Stimulated activated CD4-positive, alpha-beta T cell treated with anti-CD3 and anti-CD28 coated beads, TNF-alpha, amount 100 ng/mL, for 24 hours (primary cell): ENCODE measurements at places on chromosomes 16 and 17.

- DNase-seq, result peak; percentile 50
Observed at GRCh38 chr16:31421587-31421986, 6.6 kb downstream of the COX6A2 start.

DNA sequence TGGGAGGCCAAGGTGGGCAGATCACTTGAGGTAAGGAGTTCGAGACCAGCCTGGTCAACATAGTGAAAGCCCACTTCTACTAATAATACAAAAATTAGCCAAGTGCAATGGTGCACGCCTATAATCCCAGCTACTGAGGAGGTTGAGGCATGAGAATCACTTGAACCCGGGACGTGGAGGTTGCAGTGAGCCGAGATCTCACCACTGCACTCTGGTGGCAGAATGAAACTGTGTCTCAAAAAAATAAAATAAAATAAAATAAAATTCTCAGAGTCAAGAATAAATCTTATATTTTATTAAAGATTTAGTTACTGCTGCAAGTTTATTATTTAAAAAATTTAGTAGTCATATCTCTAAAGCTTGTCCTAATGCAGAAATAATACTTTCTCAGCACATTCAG lies 29.7 kb downstream of the ARL4D start:
- no peak for DNase-seq

GRCh38 chr16:18999045-18999393 lies 15.3 kb downstream of the TMC7 start:
- DNase-seq, result no peak

GRCh38 chr16:56259425-56259779 lies 68.1 kb downstream of the GNAO1 start:
- no peak for DNase-seq

- DNase-seq, result no peak
Observed at GRCh38 chr16:81277541-81278080, 37.2 kb upstream of the GAN start.

DNA sequence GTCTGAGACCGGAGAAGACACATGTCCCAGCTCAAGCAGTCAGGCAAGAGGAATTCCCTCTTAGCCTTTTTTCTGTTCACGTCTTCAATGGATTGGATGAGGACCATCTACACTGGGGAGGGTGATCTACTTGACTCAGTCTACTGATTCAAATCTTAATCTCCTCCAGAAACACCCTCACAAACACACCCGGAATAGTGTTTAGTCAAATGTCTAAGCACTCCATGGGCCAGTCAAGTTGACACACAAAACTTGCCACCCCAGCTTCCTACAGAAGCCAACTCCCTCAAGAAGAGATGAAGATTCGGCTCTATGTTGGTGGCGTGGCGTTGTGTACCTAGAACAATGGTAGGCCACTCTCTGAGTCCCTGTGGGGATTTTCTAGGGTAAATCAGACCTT lies 22.5 kb upstream of the NKD1 start:
- no peak for DNase-seq
